ENCODE measurements at places on chromosomes 1 and 21. TPM values are rescaled to one million over a fixed set of nuclear protein-coding genes. Genes with fewer than 3 reads are reported as not detected.

RGSL1 gene
- not detected for total RNA-seq

ACTA1 gene
- total RNA-seq = not detected

COL11A1 gene
- not detected for total RNA-seq

PIK3CD gene
- 187 TPM for total RNA-seq

C2CD2 gene
- total RNA-seq = 15.3 TPM

GON4L gene
- total RNA-seq = 105 TPM

LEFTY1 gene
- 0.39 TPM for total RNA-seq

ZNF326 gene
- 45.7 TPM for total RNA-seq

SLC16A4 gene
- total RNA-seq = not detected

C1orf74 gene
- 0.27 TPM for total RNA-seq

CR1L gene
- total RNA-seq = not detected

LCE3D gene
- not detected for total RNA-seq

ADAMTS5 gene
- not detected for total RNA-seq

PLEKHA6 gene
- total RNA-seq = 0.17 TPM

BARHL2 gene
- not detected for total RNA-seq
